Thoracic aorta (tissue), 2 donors: ENCODE measurements at places on chromosomes 11 and 22.

GRCh38 chr11:75796091-75796435 lies 18.9 kb upstream of the UVRAG start:
- DNase-seq, result no peak

- DNase-seq, result peak; percentile 65
Observed at GRCh38 chr11:12411806-12412727, 34.7 kb downstream of the PARVA start.

- no peak for DNase-seq
Observed at GRCh38 chr11:64561984-64562722, 28.9 kb upstream of the SLC22A12 start.

DNA sequence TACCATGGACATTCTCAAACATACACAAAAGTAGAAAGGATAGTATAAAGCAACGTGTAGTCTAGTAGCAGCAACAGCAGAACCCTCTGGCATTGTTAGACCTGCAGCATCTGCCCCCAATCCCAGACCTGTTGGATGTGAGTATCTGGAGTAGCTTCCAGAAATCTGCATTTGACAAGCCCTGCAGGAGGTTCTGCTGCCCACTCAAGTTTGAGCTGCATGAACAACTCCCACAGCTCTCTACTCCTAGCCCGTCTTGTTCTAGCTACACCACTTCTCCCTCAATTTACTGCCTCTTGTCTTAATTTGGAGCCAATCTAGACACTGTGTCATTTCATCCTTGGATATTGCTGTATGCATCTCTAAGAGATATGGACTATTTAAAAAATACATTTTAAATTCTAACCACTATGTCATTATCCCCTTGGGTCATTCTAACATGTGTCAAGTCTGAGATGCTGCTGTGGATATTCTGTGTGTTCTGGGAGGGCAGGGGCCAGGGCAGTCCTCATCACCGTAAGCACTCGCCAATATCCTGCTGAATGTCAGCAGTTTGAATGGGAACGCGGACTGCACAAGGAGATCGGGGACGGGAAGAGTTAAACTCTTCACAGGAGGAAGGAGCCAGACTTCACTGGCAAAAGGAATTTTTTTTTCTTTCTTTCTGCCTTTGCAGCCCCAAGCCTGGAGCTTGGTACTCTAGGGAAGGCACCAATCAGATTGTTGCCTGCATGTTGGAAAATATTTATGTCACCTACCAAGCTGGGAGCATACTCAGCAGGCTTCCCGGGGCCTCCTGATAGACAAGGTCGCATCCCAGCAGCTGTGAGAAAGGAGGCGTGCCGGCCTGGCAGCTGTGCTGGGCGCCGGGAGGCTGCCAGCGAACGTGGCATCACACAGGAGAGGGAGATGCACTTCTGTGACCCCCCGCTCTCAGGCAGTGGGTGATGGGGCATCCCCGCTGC lies 429.0 kb downstream of the MIAT start:
- no peak for DNase-seq

GRCh38 chr11:14506532-14506931 lies 6.9 kb upstream of the COPB1 start:
- DNase-seq, result no peak

DNA sequence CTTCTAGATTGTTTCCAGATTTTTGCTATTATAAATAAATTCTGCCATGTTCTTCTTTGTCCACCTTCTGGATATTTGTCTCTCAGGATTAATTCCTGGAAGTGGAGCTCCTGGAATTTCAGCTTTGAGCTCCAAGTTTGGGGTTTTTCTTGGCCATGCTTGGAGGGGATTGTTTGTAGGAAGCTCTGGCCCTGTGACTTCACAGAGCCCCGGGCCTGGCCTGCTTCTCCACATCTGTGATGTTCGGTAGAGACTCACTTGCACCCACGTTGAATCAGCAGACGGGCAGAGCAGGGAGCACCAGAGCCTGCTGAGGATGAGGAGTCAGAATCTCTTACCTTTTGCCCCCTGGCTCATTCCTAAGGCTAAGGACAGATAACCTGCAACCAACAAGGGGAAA lies 35.7 kb downstream of the LRRC32 start:
- DNase-seq, result no peak

DNA sequence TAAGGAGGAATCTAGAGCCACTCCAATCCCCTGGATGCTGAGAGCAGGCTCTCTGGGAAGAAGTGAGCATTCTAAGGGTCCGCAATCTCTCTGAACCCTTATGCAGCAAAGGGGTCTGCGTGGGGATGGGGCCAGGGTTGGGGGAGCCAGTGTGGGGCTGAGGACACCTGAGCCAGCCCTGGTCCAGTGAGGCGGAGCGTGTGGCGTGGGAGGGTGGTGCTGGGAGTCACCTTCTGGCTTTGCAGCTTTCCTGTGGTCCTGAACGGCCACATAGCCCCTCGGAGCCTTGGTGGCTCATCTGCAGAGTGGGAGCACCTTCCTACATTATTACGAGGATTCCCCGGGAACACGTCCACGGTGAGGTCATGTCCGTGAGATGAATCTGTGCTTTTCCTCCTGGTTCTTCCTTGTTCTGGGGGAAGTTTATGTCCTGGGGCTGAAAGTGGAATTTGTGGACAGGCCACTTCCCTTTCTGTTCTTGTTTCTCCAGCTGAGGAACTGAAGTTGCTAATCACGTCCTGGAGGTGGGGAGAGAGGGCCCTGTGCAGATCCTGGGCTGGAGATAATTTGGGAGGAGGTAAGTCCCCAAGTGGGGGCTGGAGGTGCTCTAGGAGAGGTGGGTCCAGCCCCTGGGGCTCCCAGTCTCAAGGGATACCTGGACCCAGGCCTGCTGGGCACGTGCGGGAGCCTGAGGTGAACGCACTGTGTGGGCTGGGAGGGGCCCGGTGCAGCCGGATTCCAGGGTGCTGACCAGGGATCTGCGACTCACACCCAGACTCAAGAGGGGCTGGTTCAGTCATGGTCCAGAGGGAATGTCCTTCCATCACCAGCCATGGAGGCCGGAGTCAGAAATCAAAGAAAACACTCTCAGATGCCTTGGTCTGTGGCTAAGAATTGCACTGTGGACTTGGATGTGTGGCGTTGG lies 6.1 kb downstream of the MRGPRE start:
- no peak for DNase-seq

- no peak for DNase-seq
Observed at GRCh38 chr22:29312218-29313125, 3.0 kb downstream of the RASL10A start.

GRCh38 chr11:122756417-122756816 lies 81.9 kb upstream of the CRTAM start:
- no peak for DNase-seq

GRCh38 chr22:23820748-23821211 lies 18.0 kb downstream of the DERL3 start:
- no peak for DNase-seq

DNA sequence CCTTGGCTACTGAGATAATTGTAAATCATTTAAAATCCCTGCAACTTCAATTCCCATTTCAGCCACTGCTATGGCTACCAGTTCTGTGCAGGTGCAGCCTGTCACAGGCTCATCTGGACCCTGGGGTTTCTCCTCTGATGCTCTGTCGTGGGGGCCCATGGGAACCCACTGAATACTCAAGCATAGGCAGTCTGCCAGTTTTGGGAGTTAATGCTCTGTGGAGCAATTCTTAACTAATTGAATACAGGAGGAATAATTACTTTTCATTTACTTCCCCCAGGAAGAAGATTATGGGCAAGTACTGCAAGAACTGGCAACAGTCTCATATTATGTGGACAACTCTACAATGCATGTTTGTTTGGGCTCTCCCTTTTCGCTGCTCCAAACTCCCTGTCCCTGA lies 25.9 kb downstream of the OR51E2 start:
- no peak for DNase-seq

DNA sequence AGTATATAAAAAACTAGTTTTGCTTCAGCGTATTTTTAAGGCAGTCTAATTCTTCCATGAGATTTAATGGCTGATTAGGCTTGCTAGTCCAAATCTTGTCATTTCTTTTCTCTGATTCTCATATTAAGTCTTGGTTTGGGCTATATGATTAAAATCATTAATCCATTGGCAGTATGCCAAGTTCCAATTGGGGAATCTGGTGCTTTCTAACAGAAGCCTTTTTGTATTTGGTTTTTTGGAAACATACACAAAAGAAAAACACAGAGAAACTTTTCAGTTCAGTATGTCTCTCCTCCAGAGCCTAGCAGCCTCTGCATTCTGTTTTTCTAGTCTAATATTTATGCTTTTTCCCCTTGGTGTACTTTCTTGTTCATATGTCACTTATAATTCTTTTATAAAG lies 37.9 kb downstream of the SWAP70 start:
- DNase-seq, result no peak

GRCh38 chr11:104581246-104581980 lies 316.8 kb downstream of the CASP12 start:
- no peak for DNase-seq

GRCh38 chr11:104781719-104782376 lies 116.4 kb downstream of the CASP12 start:
- no peak for DNase-seq

DNA sequence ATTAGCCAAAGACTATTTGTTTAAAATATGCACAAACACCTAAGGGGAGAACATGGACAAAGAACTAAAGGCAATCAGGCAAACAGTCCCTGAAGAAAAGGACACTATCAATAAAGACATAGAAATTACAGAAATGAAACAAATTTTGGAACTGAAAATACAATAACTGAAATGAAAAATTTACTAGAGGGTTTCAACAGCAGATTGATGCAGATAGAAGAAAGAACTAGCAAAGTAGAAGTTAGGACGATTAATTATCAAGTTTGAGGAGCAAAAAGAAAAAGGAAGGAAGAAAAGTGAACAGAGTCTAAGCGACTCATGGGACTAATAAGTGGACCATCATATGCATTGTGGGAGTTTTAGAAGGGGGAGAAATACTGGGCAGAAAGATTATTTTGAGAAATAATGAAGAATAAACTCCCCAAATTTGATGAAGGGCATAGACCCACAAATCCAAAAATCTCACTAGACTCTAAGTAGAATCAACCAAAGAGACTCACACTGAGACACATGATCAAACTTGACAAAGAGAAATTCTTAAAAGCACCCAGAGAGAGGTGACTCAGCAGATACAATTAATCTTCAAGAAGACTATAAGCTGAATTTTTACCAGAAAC lies 62.9 kb downstream of the JAM3 start:
- no peak for DNase-seq

DNA sequence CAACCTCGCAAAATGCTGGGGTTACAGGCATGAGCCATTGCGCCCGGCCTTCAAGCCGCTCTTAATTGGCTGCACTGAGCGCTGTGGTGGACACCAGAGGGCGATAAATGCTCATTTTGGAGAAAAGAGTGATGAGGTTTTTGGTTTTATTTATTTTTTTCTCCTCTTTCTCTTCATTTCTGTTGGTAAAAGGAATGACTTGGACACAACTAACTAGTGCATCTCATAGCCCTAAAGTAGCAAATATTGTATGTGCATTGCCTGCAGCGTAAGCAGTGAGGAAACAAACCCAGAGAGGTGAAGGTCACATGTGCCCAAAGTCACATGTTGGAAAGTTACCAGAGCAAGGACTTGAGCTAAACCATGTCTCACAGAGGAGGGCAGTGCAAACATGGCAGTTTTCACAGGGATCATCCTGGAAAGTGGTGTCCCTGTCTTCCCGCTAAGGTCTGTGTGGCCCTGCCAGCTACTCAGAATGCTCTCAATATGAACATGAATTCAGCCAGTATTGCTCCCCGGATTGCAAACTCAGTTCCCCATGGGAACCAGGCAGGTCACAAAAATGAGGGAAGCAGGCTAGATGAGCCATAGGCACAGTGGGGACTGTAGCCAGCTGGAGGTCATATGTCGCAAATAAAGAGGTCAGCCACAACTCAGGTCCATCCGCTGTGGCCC lies 8.6 kb upstream of the CD82 start:
- DNase-seq, result no peak

DNA sequence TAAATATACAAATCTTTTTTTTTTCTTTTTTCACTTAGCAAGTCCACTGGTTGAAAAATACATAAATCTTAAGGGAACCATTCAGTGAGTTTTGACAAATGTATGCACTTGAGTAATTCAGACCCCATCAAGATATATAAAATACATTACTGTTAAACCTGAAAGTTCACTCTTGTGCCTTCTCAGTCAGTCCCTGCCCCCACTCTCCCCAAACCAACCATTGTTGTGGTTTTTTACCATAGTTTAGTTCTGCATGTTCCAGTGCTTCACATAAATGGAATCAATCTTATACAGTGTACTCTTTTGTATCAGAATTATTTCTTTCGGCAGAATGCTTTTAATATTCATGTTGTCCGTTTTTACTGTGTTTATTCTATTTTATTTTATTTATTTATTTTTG lies 26.1 kb downstream of the RNF214 start:
- no peak for DNase-seq

DNA sequence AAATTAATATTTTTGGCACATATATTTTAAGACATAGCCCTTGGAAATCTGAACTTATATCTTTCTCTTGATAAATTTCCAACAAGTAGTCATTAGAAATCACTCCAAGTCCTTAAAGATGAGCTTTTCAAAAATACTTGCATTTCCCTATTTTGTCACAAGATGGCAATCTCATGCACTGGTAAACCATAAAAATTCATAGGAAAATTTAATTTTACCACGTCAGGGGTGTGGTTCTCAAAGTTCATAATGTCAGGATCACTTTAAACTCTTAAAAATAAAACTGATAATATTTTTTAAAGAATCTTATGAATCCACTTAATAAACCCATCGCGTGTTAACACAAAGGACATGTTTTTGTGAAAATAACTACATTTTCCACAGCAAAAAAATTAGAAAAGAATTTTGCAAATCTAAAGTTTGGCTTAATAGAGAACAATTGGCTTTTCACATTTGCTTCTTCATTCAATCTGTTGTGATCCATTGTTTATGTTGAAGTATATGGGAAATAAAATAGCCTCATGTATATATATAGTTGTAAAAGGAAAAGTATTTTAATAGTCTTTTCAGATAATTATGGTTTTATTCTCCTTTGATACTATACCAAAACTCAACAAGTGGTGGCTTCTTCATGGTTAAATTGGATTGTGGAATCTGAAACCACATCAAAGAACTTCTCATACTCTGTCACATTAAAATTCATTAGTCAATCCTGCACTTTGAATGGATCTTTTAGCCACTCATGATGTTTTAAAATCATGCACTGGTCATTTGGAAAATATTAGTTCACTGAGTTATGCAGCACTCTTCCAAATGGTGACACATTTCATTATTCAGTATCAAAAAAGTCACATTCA lies 169.1 kb downstream of the CADM1 start:
- DNase-seq, result no peak

GRCh38 chr11:96827164-96827563 lies 437.4 kb downstream of the JRKL start:
- no peak for DNase-seq

GRCh38 chr11:101974771-101975170 lies 58.4 kb upstream of the ANGPTL5 start:
- DNase-seq, result no peak

GRCh38 chr11:57711414-57712255 lies at the start of gene MED19:
TSS of gene MED19 (minus strand) at chr11:57712215. CDS start at chr11:57712179, 36 bp downstream.
- DNase-seq, result peak; percentile 15
